ENCODE measurements at places on chromosomes 2 and 18.

DNA sequence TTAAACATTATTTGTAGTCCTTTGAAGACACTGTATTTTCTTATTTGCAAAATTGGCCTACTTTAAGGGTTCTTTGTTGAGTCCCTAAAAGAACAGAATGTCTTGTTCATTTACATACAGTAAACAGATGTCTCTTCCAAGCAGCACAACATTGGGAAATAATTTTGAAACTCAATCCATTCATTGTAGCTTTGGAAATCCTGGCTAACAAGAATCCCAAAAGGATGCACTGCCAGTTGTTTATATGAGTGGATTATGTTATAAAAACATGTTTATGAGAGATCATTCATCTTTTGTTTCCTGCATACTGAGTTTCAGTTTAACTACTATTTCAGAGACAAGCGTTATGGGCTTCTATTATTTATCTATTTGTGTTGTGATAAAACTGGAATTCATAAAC, 499.3 kb downstream of the PID1 start:
- DNase-seq: no peak

DNA sequence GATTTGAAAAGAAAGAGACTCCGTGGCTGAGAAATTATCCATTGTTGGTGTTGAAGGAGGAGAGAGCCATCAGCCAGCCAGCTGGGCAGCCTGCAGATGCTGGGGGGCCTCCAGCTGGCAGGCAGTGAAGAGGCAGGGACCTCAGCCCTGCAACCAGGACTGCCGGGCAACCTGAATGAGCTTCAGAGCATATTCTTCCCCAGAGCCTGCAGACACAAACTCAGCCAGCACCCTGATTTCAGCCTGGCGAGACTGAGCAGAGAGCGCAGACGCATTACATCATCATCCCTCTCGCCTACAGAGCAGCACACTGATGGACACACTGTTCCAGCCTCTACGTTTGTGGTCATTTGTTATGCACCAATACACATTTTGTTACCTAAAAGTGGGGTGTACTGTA, 150.7 kb upstream of the RAB6C start:
- DNase-seq: no peak

DNA sequence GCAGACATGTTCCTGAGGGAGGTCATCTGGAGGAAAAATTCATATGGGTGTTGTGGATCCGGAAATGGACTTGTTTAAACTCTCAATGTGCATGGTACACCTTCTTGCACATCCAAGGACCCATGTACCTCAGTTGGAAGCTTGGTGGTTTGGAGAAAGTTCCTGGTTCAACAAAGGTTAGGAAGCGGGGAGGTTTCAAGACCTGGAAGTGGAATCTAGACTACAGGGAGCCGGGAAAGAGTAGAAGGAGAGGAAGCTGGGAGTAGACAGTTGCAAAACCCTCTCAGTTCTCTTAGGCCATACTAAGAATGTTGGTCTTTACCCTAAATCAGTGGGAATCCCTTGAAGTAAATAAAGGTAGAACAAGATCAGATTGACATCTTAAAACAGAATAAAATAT, 209.8 kb upstream of the SPOPL start:
- no peak for DNase-seq

- DNase-seq: peak; percentile 78
Measured at GRCh38 chr2:226742347-226742746, 57.3 kb downstream of the IRS1 start.

- DNase-seq: no peak
Measured at GRCh38 chr2:77631007-77631406, 108.8 kb upstream of the LRRTM4 start.

- DNase-seq: no peak
Measured at GRCh38 chr2:213959589-213959988, 451.3 kb upstream of the VWC2L start.

GRCh38 chr2:182907081-182907830, 40.8 kb upstream of the FRZB start:
- peak; percentile 79 for DNase-seq

DNA sequence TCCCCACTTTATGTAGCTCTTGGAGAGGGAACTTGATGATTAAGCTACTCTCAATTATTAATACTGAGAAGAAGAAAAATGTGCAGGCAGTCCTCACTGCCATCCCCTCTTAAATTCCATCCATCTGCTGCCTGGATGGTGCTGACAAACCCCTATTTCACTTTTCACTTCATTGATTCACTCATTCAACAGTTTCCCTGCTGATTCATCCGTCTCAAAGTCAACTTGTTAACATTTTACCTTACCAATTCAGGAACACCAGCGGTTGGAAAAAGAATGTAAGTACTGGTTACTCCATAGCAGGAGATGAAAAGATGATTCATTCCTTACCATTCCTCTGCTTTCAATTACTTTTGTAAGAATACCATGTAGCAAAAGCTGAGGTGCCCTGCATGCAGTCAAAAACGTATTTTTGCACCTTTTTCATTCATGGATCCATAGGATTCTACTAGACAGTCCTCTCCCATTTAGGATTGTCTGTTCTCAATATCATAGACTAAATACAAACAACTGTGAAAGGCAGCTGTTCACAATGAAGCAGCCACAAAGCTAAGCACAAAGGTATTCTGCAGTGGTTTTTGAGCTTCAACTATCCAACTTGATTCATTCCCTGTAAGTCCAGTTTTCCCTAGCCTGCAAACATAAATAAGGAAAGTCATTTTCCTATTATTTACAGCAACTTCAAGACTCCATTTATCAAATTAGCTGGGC, 262.0 kb downstream of the MREG start:
- DNase-seq: peak; percentile 87

DNA sequence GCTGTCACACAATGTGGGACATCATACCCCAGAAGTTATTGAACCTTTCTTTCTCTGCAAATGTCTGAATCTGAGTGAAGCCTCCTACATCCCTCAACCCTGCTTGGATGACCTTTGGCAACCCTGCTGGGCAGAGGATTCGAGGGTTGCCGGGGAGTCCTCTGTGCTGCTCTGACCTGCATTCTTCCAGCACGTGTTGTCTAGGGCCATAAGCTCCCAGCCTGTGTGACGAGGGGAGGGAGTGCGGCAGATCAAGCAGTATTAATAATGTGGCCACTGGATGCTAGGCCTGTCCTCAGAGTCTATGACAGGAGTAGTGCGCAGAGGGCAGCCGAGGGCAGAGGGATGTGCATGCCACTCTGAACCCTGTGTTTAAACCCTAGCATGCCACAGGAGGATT, 58.8 kb downstream of the RPL37A start:
- no peak for DNase-seq

DNA sequence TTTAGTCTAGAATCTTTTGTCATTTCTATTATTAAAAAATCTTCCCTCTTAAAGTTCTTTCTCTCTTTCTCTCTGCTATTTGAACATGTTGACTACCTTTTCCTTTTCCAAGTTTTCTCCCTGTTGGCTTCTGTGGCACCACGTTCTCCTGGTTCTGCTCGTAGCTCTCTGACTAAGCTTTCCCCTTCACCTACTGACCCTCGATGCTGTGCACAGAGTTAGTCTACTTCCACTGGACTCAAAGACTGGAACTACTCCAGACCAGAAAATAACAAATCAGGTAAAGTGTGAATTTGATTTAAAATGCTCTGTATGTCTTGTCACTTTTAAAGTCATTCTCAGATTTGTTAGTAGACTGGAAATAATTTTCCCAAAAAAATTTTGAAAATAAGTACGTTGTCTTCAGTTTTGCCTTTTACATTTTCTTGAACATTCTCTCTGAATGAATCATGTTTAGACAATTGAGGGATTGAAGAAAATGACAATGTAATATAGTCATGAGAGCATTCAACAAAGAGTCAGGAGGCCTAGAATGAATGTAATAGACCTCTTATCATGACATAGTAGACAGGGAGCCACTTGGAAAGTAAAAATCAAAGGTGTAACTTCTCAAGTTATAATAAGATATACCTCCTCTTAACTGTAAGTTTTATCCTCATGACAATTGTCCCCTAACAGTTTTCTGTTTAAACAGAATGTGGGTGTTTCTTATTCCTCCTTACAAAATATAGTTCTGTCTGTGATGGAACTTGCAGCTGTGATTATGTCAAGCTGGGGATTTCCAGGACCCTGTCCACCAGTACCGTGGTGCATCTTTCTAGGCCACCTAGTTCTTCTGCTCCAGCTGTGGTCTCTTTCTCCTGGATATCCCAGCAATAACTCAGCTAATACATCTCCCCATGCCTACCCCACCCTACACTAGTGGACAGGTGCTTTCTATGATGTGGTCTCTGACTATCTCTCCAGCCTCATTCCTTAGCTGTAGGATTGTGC, 25.5 kb downstream of the ITPRID2 start:
- DNase-seq: peak; percentile 9

DNA sequence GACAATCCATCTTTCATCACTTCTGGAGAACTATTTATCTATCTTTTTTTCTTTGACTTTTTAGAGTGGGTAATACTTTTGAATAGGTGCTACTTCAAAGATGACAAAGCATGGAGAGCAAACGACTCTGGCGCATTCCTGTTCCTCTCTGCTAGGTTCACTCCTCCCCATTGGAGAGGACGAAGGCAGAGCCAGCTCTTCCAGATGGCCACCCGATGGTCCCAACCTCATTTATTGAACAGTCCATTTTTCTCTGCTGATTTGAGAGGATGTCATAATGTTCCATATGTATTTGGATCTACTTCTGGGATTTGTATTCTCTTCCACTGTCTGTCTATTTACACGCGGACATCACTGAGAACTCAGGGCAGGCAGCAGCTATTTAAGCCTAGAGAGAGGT, 284.3 kb upstream of the CXCR4 start:
- DNase-seq: no peak

DNA sequence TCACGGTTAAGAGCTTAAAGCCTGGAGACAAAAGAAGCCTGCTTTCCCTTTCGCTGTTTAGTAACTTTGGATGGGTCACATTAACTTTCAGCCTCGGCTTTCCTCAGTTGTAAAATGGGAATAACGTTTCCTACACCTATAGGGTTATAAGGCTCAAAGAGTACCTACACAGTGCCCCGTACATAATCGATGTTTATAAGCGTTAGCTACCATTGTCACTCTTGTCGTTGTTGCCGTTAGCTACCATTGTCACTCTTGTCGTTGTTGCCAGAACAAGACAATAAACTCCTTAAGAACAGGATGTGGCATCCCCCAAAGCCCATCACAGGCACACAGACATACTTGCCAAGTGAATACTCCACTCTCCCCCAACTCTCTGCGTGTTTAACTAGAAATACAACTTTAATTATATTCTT, 901 bp upstream of the MFSD6 start:
- DNase-seq: no peak

DNA sequence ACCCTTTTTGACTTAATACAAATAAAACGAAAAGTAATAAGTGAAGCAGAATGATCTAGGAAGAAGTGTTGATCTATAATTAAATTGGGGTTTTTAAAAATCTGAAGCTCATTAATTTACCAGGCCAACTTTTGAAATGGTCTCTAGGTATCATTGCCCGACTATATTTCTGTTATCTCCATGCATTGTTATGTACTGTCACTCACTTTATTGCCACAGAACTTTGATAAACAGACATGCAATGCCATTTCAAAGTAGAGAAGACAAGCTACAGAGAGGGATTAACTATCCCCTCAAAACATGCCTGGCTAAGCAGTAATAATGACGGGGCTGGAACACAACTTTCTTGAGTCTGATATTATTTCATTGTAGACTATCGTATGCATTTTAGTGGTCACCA, 147.6 kb upstream of the ITGA4 start:
- no peak for DNase-seq

GRCh38 chr18:11025671-11026070, 123.7 kb downstream of the PIEZO2 start:
- DNase-seq: no peak

All from astrocyte of the cerebellum (primary cell).